ENCODE measurements at places on chromosomes 13 and 19.

DNA sequence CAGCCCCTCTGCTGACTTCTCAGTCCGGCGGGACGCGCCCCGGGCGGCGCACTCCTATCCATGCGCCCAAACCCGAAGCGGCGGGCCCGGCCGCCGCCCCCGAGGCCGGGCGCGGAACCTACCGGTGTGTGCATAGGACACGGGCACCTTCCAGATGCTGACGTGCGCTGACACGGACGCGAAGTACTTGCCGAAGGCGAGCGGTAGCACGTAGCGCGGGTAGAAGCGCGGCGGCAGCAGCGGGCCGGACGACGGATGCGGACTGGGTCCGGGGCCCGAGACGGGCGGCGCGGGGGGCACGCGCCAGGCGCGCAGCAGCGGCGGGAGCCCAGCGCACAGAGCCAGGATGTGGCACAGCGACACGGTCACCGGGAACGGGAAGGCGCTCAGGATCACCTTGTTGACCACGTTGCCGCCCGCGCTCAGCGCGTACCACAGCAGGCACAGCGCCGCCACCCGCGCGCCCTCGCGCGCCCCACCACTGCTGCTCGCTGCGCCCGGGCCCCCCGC, 338 bp downstream of the SLC35E1 start:
- no peak for DNase-seq

- DNase-seq = no peak
Observed at GRCh38 chr19:50959731-50960500, 7.1 kb upstream of the KLK5 start.

GRCh38 chr13:33633701-33634545, 184.0 kb upstream of the RFC3 start:
- DNase-seq = peak; percentile 91

- DNase-seq = peak; percentile 92
Observed at GRCh38 chr13:114281351-114282040, at the start of gene UPF3A. Gene UPF3A (plus strand): TSS chr13:114281601. CDS start chr13:114281640, 39 bp downstream.

GRCh38 chr19:29450812-29451211, 75.0 kb upstream of the VSTM2B start:
- DNase-seq = no peak

DNA sequence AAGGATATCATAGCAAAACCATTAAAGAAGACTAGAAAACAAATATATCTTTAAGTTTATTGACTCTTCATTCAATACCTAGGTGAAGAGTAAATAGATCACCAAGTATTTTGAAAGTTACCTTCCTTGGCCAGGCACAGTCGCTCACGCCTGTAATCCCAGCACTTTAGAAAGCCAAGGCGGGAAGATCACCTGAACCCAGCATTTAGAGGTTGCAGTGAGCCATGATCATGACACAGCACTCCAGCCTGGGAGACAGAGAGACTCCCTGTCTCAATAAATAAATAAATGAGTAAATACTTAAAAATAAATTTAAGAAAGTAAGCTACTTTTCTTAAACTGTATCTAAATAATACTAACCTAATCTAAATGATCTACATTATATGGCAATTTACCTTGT, 8.9 kb upstream of the WBP4 start:
- DNase-seq = no peak

GRCh38 chr19:6568816-6569215, 22.1 kb downstream of the CD70 start:
- DNase-seq = no peak

GRCh38 chr19:17765069-17765618, 13.9 kb downstream of the FCHO1 start:
- no peak for DNase-seq

GRCh38 chr13:24610956-24611355, 69.3 kb upstream of the ATP12A start:
- DNase-seq = no peak

DNA sequence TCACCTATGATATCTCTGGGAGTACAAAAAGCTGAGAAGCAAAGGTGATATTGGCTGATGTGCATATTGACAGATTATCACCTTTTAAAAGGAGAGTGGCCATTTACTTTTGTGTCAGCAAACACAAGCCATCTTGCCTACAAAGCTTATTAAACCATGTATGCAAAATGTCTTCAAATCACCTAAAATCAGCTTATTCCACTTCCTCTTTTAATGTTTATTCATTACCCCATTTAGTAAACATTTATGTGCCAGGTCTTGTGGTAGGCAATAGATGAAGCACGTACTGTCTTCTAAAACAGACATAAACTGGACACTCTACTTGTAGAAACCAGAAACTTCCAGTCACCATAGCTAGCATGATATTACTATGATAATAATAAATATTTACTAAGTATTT, 354.6 kb downstream of the RBM26 start:
- DNase-seq = no peak

- DNase-seq = no peak
Observed at GRCh38 chr19:4338441-4339355, at the start of gene STAP2. Gene STAP2 (minus strand): TSS chr19:4338827. CDS start chr19:4338753, 74 bp downstream.

DNA sequence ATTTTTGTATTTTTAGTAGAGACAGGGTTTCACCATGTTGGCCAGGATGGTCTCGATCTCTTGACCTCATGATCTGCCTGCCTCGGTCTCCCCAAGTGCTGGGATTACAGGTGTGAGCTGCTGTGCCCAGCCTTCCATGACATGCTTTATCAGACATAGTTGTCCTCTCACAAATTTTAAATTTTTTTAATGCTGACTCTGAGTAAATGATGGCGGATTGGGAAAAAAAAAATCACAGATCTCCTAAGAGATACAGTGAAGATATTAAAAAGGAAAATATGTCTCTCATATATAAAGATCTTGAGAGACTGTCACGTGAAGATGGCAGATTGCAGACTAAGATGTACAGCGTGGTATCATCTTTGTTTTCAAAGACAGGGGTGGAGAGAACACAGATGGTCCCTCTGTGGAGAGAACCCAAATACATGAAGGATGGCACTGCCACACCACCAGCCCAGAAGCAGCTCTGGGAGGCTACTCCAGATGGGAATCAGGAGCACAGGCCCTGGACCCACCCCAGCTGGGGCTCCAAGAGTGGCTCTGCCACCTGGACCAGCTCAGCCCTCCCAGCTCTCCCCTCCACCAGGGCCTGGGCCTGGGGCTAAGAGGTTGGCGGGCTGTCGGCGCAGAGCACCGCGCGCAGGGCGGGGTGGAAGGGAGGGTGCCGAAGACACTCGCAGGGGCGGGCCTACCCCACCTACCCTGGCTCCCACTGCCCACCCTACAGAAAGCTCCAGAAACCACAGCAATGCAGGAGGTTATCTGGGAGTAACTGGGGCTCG, 20.0 kb upstream of the CCNP start:
- no peak for DNase-seq

DNA sequence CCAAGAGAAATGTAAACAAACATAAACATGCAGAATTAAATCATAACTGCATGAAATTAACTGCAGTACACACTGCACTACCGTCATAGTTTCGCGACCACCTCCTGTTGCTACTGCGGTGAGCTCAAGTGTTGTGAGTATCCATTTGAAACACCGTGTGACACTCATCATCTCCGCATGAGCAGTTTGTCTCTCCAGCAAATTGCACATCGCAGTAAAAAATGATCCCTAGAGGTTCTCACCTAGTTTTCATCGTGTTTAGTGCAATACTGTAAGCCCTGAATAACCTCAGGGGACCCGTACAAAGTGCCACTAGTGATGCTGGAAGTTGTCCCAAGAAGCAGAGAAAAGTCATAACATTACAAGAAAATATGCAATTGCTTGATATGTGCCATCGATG, 147.7 kb downstream of the DPF1 start:
- no peak for DNase-seq

DNA sequence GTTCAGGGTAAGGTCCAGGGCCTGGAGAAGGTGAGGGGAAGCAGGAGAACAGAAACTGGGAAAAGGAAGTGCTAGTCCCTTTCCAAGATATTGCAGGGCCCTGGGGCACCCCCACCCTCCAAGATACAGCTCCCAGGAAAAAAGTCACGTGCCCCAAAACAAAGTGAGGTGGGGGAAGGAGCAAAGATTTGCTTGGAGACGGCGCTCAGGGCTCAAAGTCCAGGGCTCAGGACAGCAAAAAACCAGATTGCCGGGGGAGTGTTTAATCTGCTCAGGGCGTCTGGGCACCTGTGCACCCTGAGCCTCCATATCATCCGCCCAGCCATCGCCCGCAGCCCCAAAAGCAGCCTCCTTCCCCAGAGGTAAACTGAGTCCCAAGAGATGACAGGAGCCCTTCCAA, 6.3 kb downstream of the SMIM24 start:
- DNase-seq = no peak

- no peak for DNase-seq
Observed at GRCh38 chr13:52842441-52842840, 6.0 kb downstream of the PCDH8 start.

DNA sequence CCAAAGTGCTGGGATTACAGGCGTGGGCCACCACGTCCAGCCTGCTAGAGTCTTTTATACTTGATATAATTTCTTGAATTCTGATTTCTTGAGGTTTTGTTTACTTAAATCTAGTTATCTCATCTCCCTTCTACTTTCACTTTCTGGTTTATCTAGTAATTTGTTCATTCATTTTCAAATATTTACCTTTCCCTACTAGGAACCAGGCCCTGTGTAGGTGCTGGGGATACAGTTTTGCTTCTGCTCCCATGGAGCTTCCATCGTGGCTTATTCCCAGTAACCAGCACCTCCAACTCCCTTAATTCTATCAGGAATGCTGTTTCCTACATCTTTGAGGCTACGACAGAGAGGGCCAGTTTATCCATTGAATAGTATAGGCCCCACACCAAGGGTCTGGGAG, 24.1 kb upstream of the TRIM13 start:
- no peak for DNase-seq

- DNase-seq = peak; percentile 77
Observed at GRCh38 chr19:12194827-12195731, 32.2 kb downstream of the ZNF136 start.

GRCh38 chr19:36973844-36974195, 57.7 kb downstream of the ZNF568 start:
- no peak for DNase-seq

DNA sequence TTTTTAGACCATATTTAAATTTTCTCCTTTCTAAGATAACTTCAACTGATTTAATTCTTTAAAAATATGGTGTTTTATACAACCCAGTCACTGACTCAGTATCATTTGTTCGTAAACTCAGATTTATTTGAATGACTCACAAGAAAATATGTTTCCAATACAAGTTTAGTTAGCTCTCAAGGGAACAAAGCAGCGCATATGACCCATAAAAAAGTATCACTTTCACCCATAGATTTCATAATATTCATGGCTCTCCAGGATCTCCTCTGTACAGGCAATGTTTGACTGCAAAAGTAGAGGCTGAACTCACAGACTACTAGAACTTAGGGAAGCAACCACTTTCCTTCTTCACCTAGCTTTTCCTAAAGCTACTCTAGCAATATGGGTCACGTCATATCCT, 405.6 kb upstream of the PCDH9 start:
- DNase-seq = no peak

DNA sequence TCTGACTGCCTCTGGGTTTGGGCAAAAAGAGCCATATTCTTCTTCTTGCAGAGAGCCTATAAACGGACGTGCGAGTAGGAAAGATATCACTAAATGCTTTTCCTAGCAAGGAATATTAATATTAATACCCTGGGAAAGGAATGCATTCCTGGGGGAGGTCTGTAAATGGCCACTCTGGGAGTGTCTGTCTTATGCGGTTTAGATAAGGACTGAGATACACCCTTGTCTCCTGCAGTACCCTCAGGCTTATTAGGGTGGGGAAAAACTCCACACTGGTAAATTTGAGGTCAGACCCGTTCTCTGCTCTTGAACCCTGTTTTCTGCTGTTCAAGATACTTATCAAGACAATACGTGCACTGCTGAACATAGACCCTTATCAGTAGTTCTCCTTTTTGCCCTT, 763.8 kb downstream of the SLITRK5 start:
- no peak for DNase-seq

- no peak for DNase-seq
Observed at GRCh38 chr13:49810567-49811526, 18.4 kb upstream of the KPNA3 start.

DNA sequence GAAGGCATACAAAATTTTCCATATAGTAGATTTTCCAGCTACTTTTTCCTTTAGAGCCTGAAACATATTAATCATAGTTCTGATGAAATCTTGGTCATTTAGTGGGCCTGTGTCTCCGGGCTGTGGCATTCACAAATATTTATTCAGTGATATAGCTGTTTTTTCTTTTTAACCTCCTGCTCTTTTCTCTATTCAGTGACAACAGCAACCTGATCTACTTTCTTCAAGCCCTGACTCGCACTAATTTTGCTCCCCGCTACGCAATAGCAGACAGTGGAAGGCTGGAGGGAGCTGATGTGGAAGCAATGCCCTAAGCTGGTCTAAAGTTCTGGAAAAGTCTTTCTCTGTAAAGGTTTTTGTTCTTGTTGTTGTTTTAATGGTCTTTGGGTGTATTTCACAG, 289.7 kb downstream of the SLITRK6 start:
- no peak for DNase-seq

DNA sequence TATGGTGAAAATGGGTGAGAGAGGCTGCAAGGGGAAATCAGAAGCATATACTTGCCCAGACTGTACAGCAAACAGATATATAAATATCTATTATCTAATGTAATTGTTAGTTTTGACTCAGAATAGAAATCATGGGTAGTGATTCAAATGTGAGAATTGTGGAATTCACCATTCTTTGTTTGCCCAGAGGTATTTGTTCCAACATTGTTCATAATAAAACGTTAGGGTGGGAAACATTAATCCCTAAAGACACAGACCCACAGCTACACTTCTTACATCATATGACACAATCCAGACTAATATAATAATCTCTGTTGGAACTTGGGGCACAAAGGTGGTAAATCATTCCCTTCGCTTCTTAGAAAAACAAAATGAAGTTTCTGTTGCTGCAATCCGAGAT, 646.5 kb upstream of the SLITRK6 start:
- no peak for DNase-seq

- no peak for DNase-seq
Observed at GRCh38 chr13:79336966-79337365, 69.1 kb downstream of the RBM26 start.

GRCh38 chr13:33119856-33120543, 103.8 kb downstream of the KL start:
- no peak for DNase-seq

All from globus pallidus (tissue), 1 donor.